ENCODE measurements at places on chromosomes 5 and 9.

- no peak for DNase-seq
Observed at GRCh38 chr5:174636094-174636493, 88.3 kb upstream of the MSX2 start.

DNA sequence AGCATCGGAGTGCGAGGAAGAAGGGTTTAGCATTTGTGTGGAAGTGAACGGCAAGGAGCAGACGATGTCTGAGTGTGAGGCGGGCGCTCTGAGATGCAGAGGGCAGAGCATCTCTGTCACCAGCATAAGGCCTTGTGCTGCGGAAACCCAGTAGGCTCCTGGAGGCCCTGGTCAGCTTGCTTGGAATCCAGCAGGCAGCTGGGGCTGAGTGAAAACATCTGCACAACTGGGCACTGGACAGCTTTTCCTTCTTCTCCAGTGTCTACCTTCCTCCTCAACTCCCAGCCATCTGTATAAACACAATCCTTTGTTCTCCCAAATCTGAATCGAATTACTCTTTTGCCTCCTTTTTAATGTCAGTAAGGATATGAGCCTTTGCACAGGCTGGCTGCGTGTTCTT is 72.1 kb downstream of the C7 start:
- DNase-seq: no peak

DNA sequence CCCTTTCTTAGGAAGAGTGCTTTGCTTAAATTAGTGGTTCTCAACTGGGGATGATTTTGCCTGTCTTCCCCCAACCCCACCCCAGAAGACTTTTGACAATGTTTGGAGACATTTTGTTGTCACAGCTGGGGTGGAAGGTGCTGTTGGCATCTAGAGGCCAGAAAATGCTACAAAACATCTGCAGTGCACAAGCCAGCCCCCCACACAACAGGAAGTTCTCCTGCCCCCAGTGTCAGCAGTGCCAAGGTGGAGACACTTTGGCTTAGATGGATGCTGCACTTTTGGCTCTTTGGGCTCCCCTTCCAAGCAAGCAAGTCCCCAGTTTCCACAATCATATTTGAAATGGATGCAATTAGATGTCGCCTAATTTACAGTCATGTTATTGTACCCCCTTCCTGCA is 2.7 kb downstream of the HEMGN start:
- DNase-seq: no peak

DNA sequence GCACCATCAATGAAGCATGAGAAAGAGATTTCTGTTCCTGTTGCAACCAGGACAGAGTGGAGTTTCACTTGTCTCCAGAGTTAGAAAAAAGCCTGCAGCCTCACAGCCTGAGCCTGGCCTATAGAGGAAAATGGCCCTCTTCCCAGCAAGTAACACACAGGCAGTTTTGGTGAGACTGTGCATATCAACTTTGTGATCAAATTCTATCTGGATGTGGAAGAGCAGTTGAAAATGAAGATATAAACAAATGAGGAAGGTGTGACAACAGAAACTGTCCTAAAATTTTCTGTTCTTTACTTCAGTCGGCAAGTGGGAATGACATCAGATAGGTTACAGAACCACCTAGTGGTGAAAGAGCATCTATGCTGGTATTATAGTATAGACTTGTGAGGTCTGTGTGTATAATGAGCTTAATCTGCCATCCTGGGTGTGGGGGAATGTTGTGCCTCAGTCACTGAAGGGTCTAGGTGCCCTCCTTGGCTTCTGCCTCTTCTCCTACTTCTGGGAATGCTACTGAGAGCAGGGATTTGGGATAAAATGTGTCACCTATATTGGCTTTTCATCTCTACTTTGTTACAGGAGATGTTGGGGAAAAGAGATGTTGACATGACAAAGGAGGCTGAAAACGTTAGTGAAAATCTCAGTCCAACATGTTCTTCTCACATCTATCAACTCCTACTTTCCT is 28.2 kb downstream of the YIPF5 start:
- no peak for DNase-seq

DNA sequence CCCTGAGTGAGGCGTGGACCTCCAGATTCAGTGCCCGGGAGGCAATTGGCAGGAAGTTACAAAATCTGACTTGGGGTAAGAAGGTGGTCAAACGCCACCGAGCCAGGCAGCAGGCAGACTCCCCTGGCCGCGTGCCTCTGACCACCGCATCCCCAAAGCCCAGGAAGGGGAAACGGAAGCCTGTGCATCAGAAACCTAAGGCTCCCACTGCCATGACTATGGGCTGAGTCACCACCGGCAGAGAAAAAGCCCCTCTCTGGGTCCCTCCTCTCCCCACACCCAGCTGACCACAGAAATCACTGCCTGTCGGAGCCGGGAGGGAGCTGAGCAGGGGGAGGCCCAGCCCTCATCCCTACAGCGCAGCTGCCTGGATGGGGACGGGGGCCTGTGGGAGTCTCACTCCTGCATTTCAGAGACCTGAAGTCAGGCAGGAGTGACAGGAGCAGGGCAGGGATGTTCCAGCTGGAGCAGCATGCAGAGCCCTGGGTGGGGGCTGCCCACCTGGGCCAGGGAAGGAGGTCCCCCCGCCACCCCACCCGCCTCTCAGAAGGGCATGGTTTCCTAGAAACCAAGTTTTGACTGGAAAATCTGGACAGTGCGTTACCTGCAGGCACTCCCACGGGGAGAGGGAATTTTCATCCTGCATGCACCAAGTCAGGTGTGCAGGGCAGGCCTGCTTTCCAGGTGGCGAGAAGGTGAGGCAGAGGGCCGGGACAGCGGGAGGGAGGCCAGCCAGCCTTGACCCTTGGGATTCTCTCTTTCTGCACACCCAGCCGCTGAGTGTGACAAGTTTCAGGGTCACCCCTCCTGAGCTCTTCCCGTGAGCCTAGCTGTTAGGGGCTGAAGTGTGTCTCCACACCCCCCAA is 68.2 kb downstream of the LRSAM1 start:
- DNase-seq: no peak

DNA sequence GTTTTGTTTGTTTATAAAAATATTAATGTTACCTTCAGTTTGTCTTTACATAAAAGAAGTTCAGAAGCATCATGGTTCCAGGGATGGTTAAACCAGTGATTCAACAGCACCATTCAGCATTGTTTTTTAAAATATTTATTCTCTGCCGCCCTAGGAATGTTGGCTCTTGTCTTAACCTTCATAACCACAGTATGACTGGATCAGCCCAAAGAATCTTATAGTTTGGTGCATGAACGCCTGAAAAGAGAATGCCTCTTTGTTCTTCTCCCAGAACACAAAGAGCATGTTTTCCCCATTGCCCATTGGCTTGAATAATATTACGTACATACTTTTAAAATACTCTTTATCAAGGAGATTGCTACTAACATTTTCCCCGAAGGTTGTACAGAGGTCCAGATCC is 413.4 kb downstream of the ANXA1 start:
- DNase-seq: no peak

- no peak for DNase-seq
Observed at GRCh38 chr9:91047993-91048607, 246.5 kb downstream of the SYK start.

DNA sequence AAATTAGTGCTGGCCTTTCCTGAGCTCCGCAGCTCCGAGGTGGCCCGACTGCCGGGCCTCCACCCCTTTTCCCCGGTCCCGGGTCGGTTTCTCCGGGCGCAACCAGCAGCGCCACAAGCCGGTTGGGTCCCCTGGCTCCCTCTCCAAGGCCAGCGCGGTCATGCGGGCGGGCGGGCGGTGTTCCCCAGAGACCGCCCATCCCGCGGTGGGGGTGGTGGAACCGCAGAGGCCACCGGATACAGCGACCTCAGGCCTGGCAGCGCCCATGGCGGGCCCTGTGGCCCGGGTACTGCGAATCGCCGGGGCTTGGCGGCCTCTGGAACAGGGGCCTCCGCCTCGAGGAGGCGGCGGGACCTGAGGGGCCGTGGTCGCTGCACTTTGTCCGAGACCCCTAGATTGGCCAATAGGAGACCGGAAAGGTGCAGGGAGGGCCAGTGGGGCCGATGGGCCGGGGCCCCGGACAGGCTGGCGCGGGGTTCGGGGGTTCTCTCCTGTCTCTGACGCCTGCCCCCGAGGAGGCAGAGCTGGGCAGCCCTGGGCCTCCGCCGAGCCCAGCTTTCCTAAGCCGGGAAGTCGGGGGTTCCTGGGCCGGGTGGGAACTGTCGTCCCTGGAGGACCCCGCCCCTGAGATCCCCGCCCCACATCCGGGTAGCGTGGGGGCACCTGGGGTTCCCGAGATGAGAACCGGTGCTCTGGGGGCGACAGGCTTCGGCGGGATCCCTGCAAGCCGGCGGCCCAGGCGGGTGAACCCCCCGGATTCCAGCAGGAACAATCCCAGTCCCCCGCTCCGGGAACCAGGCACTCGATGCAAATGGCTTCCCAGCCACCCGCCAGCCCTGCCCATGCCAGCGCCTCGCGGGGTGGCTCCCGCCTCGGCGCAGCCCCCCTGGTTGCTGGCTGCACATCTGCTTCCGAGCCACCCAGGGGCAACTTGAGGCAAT is 293.9 kb downstream of the ZSWIM6 start:
- DNase-seq: no peak

DNA sequence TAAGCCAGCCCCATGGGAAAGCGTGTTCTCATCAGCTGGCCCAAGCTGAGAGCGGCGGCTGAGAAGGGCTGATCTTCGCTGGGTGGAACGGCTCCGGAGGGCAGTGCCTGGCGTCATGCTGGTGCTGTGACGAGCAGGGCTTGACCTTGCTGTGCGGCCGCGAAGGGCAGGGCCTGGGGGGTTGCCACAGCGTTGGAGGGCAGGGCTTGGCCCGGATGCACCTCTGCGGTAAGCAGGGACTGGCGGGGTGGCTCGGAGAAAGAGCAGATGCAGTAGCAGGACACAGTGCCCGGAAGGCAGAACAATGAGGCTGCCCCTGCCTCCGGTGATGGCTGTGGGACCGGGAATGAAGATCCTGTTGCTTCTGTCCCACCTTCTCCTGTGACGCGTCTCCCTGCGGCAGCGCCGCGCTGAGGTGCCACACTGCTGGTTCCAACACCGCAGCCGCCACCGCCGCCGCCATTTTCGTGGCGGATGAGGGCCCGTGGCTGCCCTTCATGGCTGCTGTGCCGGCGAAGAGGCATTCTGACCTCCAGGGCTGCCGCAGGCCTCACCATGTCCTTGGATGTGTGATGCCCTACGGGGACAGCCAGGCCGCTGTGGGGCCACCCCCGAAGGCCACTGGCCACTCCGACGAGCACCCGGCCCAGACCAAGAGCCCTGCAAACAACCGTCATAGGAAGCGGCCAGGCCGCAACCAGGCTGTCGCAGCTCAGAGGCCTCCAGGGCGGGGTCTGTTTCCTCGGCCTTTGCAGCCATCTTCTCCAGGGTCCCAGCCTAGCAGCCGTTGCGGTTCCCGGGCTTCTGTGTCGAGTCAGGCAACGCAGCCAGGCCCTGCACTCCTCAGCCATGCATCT is 890.5 kb upstream of the CTNND2 start:
- no peak for DNase-seq

DNA sequence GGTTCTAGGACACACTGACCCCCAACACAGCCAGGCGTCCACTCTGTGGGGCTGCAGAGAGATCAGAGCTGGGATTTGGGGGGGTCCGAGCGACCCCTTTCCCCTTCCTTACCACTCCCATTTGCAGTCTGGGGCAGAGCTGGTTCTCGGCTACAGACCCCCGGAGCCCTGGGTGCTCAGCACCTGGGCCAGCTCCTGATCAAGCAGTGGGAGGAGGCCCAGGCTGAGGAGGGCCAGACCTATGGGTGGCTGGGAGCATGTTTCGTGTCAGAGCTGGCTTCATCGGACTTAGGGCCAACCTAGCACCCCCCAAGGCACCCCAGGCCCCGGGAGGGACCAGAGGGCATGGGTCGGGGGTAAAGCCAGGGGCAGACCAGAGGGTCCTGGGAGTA is 7.6 kb downstream of the GRIN1 start:
- DNase-seq: no peak

DNA sequence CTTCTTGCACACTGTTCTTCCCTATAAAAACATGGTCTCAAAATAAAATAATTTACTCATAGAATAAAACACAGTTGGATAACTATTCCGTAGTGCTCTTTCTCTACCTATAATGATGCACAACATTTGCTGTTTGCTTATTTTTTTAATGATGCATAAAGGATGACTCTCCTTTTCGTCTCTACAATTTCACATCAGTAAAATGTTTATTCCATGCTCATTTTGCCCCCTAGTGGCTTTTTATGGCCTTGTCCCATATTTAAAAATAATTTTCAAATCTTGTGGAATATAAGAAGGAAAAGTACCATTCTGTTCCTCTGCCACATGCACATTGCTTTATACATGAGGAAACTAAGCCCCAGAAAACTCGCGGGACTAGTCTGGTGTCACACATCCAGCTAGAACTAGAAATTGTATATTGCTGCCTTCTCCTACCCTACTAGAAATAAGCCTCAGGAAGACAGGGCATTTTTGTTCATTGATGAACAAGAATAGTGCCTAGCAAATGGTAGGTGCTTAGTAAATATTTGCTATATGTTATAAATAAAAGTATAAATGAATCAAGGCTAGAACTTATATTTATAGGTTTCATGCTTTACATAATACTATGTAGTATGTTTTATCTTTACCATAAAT is 12.7 kb downstream of the KCTD16 start:
- no peak for DNase-seq

DNA sequence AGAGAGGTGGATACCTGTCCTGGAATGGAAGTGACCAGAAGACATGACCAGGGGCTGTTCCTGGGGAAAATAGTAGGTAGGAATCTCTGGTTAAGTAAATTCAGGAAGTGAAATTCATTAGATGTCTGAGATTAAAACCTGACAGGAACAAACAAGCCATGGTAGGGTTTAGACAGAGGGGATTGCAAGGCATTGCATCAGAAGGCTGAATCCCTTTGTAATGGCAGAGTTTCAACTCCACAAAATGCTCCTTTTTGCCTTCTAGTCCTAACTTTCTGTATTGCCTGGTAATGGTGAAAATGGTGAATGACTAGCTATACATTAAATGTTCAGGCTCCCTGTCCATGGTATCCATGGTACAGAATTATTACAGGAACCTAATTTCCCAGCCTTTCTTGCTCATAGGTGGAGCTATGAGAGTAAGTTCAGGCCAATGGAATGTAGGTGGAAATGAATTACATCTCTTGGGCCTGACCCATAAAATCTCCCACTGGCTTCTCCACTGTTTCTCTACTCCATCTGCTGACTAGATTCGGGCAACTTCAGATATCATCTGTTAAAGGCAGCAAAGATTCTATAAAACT is 113.4 kb upstream of the CNTLN start:
- no peak for DNase-seq

DNA sequence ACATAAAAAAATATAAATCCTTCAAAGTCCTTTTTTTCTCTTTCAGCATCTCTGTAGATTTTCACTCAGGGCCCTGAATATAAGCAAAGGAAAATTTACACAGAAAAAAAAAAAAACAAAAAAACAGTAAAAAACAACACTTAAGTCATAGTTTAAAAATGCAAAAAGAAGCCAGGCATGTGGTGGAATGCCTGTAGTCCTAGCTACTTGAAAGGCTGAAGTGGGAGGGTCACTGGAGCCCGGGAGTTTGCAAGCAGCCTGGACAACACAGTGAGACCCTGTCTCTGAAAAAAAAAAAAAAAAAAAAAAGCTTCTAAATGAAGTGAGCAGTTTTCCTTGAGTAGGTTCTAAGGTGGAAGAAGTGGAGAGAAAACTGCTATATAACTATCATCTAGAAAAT is 55.0 kb upstream of the BNC2 start:
- DNase-seq: no peak

Data from esophagus squamous epithelium (tissue), 5 donors.